K562 (cell line): ENCODE measurements at places on chromosomes 7 and 10. TPM values are rescaled to one million over a fixed set of nuclear protein-coding genes. Genes with fewer than 3 reads are reported as not detected.
A peak's percentile ranks its signal among the peaks of the same experiment; 100 is the strongest.

DNA sequence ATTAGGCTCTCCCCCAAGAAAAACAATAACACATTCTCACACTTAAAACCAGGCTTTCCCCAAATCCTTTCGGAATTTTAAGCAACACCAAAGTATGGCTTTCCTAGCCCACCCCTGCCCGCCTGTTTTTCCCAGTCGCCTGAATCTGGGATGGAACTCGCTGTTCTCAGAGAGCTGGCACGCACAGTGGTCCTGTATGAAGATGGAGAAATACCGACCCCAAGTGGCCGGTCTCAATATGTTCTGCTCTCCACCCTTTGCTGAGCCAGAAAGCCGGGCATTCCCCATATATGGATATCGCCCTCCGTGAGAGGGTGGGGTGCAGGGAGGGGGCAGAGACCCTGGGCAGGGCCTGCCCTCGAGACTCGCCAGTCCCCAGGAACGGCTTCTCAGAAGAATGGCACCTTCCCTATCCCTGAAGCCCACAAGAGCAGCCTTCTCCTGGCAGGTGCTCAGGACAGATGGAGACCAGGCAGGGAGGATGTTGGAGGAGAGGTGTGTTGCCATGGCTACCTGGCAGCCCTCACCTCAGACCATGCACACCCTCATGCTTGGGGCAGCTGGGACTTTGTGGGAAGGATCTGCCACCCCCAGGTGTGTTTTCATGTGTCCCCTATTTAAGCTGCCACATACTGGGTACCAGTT is 3.4 kb downstream of the TACR2 start:
- no peak overlapping the region for H3K27ac ChIP-seq
- H3K4me3 ChIP-seq, result no peak overlapping the region
- H3K36me3 ChIP-seq, result no peaks in the 10 kb centered on the region
- peak; percentile 79 for DNase-seq
- peaks cover 47% of the 10 kb centered on the region for H3K27me3 ChIP-seq

DNA sequence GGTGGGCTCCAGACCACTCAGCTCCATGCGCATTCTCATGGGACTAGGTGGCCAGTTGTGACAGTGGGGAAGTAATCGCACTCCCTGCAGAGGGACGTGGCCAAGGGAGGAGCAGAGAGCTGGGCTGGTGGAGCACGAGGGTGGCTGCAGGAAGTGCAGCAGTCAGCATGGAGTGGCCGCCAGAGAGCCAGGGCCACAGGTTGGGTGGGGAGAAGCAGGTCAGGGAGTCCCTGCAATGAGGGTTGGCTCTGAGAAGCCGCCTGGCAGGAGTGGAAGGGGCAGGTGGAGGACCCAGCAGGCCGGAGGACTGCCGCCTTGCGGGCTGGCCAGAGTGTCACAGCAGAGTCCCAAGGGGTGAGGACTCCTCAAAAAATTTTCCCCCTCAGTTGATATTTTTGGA is 26.2 kb downstream of the FKBP6 start:
- H3K27me3 ChIP-seq, result peaks cover 66% of the 10 kb centered on the region
- no peaks in the 10 kb centered on the region for H3K36me3 ChIP-seq
- no peak for DNase-seq
- no peak overlapping the region for H3K4me3 ChIP-seq
- no peak overlapping the region for H3K27ac ChIP-seq

DNA sequence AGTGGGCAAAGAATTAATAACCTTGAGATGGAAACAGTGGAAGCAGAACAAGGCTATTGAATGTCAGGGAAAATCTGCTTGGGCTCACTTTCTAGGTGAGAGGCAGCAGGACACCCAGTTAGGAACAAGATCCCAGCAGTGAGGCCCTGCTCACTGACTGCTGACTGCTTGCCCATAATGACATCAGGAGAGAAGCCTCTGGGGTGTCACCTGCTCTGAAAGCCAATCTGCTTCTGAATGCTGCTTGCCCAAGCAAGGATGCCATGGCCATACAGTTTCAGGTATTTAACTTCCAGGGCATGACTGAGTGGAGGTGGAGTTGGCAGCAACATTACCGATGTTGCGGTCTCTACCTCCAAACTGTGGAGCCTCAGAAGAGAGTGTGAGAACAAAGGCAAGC is 11.7 kb upstream of the WAPL start:
- no peaks in the 10 kb centered on the region for H3K27me3 ChIP-seq
- no peak overlapping the region for H3K4me3 ChIP-seq
- no peaks in the 10 kb centered on the region for H3K36me3 ChIP-seq
- peaks cover 8% of the 10 kb centered on the region; the same call in 2 of the 3 replicates for H3K4me1 ChIP-seq
- no peak overlapping the region for H3K27ac ChIP-seq

PLAC9 gene
- not detected in 2 replicates for polyA plus RNA-seq

WNT16 gene
- not detected in 2 replicates for polyA plus RNA-seq

DPY19L1 gene
- polyA plus RNA-seq, result 14.7 and 16.9 TPM in 2 replicates

DNA sequence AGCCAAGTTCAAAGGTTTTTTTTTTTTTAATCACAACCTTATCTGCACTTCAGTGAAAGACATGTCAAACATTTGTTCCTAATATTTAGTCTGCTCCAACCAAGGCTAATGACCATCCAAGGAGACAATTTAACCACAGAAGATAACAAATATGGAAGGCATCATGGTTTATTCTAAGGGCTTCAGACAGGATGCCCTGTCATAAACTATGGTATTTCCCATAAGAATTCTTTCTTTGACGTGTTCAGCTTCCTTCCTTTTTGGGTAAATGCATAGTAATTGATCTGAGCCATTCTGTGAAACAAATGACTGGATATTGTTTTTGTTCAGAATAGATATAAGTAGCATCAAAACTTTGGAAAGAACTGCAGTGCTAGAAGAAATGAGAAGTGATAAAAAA is 326.5 kb upstream of the AOAH start:
- H3K4me3 ChIP-seq, result no peak overlapping the region
- H3K4me1 ChIP-seq, result no peaks in the 10 kb centered on the region

DNA sequence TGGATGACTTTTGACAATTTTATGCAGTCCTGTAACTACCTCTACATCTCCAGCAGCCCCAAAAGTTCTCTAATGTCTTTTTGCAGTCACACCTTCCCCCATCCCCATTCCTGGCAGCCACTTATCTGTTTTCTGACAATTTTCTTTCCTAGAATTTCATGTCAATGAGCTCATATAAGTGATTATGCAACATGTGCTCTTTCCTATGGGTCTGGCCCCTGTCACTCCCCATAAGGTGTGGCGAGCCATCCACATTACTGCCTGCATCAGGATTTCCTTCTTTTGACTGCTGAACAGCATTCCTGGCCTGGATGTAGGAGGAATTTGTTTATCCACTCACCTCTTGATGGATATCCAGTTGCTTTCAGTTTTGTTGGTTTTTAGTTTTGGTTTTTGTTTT is 146.7 kb upstream of the MGMT start:
- H3K27me3 ChIP-seq, result no peaks in the 10 kb centered on the region
- H3K4me3 ChIP-seq, result no peak overlapping the region
- DNase-seq, result no peak
- H3K27ac ChIP-seq, result no peak overlapping the region
- H3K4me1 ChIP-seq, result no peaks in the 10 kb centered on the region
- no peaks in the 10 kb centered on the region for H3K36me3 ChIP-seq

DNA sequence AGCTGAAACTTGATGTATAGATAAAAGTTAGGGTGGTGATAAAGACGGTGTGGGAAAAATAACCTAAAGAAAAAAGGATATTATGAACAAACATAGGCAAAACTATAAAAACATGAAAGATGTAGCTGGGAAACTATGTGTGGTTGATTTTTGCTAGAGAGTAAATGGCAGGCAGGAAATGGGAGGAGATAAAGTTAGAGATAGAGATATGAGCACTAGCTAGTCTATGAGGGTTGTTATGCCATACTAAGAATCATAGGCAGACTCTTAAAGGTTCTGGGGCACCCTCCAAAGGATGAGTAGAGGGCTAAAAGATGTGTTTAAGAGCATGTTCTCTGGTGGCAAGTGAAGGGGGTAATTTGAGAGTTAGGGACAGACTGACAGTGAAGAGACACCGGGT is 1109.2 kb downstream of the GATA3 start:
- no peaks in the 10 kb centered on the region for H3K27me3 ChIP-seq
- no peak for DNase-seq
- no peaks in the 10 kb centered on the region for H3K4me1 ChIP-seq
- H3K36me3 ChIP-seq, result no peaks in the 10 kb centered on the region

KLLN gene
- 0.08 and 0.32 TPM in 2 replicates for polyA plus RNA-seq

DNA sequence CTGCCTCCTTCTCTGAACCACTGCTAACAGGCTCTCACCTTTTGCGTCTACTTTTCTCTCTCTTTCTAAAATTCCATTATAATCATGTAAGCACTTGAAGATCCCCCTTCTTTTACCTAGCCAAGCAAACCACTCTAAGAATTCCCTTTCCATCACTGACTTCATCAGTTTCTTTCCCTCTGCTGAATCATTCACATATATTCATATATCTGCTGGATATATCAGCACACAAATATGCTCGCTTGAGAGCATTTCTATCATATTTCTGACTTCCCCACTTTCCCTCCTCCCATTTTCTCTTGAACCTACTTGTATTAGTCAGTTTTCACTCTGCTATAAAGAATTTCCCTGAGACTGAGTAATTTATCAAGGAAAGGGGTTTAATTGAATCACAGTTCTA is 84.2 kb upstream of the LRRN3 start:
- DNase-seq, result no peak
- no peak overlapping the region for H3K4me3 ChIP-seq
- no peaks in the 10 kb centered on the region for H3K27me3 ChIP-seq
- H3K4me1 ChIP-seq, result no peaks in the 10 kb centered on the region
- H3K36me3 ChIP-seq, result no peaks in the 10 kb centered on the region
- no peak overlapping the region for H3K27ac ChIP-seq

GRCh38 chr10:72742092-72742491 is 50.1 kb downstream of the MCU start:
- no peak overlapping the region for H3K27ac ChIP-seq
- H3K27me3 ChIP-seq, result no peaks in the 10 kb centered on the region
- peaks cover 5% of the 10 kb centered on the region; the same call in 2 of the 3 replicates for H3K4me1 ChIP-seq
- DNase-seq, result no peak
- H3K36me3 ChIP-seq, result no peaks in the 10 kb centered on the region

OAT gene
- 142 and 154 TPM in 2 replicates for polyA plus RNA-seq

- H3K4me3 ChIP-seq, result no peak overlapping the region
- H3K36me3 ChIP-seq, result no peaks in the 10 kb centered on the region
- no peaks in the 10 kb centered on the region for H3K4me1 ChIP-seq
- no peak for DNase-seq
- peaks cover 7% of the 10 kb centered on the region; the same call in 2 of the 3 replicates for H3K27me3 ChIP-seq
- no peak overlapping the region for H3K27ac ChIP-seq
Measured at GRCh38 chr10:18140957-18141845, 977 bp downstream of the CACNB2 start.

DNA sequence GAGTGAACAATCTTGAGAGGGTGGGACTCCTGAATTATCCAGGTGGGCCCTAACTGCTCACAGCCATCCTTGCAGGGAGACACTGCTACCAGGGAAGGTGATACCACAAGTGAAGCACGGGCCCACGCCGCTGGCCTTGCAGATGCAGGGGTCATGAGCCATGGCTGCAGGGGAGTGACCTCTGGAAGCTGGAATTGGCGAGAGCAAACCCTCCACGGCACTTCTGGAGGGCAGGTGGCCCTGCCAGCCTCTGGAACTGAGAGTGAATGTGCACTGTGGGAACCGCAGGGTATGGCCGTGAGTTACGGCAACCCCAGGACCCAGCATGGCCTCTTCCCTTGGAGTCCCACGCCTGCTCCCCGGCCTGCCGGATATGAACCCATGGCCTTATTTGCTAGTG is 37.5 kb downstream of the STK32C start:
- H3K4me3 ChIP-seq, result no peak overlapping the region
- H3K4me1 ChIP-seq, result no peaks in the 10 kb centered on the region
- DNase-seq, result no peak
- no peak overlapping the region for H3K27ac ChIP-seq
- H3K36me3 ChIP-seq, result no peaks in the 10 kb centered on the region
- peaks cover 5% of the 10 kb centered on the region; the same call in 2 of the 3 replicates for H3K27me3 ChIP-seq

COL13A1 gene
- not detected in 2 replicates for polyA plus RNA-seq

GRCh38 chr7:81515009-81515408 is 254.8 kb downstream of the HGF start:
- no peaks in the 10 kb centered on the region for H3K27me3 ChIP-seq
- no peaks in the 10 kb centered on the region for H3K36me3 ChIP-seq
- no peaks in the 10 kb centered on the region for H3K4me1 ChIP-seq
- no peak for DNase-seq

GRCh38 chr10:128066870-128067382 is 59.3 kb downstream of the MKI67 start:
- peaks cover 3% of the 10 kb centered on the region; the same call in 1 of the 3 replicates for H3K27me3 ChIP-seq
- H3K27ac ChIP-seq, result no peak overlapping the region
- no peaks in the 10 kb centered on the region; the same call in 2 of the 3 replicates for H3K36me3 ChIP-seq
- H3K4me3 ChIP-seq, result no peak overlapping the region
- peaks cover 3% of the 10 kb centered on the region; the same call in 2 of the 3 replicates for H3K4me1 ChIP-seq
- DNase-seq, result no peak

DNA sequence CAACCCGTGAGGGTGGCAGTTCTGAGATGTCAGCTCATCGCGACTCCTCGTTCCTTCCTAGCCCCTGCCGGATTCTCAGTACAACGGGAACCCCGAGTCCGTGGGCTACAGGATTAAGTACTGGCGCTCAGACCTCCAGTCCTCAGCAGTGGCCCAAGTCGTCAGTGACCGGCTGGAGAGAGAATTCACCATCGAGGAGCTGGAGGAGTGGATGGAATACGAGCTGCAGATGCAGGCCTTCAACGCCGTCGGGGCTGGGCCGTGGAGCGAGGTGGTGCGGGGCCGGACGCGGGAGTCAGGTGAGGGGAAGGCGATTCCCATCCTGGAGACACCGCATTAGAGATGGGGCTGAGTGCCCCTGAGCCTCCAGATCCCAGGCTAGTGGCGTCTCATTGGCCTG is 568.1 kb upstream of the FOXK1 start:
- H3K27ac ChIP-seq, result no peak overlapping the region
- no peak for DNase-seq
- H3K4me1 ChIP-seq, result no peaks in the 10 kb centered on the region
- H3K36me3 ChIP-seq, result no peaks in the 10 kb centered on the region
- H3K4me3 ChIP-seq, result no peak overlapping the region

GRCh38 chr10:81135851-81136250 is 598.1 kb downstream of the SH2D4B start:
- no peaks in the 10 kb centered on the region for H3K36me3 ChIP-seq
- no peaks in the 10 kb centered on the region for H3K27me3 ChIP-seq
- H3K4me3 ChIP-seq, result no peak overlapping the region
- H3K4me1 ChIP-seq, result no peaks in the 10 kb centered on the region

CDNF gene
- 1.1 and 1.6 TPM in 2 replicates for polyA plus RNA-seq

LLCFC1 gene
- polyA plus RNA-seq, result not detected in 2 replicates

PIK3AP1 gene
- polyA plus RNA-seq, result 1.2 and 1.3 TPM in 2 replicates

GRCh38 chr7:1238931-1239802 is 6.5 kb downstream of the UNCX start:
- DNase-seq, result no peak
- H3K4me1 ChIP-seq, result no peaks in the 10 kb centered on the region
- H3K27me3 ChIP-seq, result peaks cover 76% of the 10 kb centered on the region
